ENCODE measurements at places on chromosomes 13 and 19.
A peak's percentile ranks its signal among the peaks of the same experiment; 100 is the strongest.

GRCh38 chr19:7986321-7987113 is 18.9 kb downstream of the ELAVL1 start:
- DNase-seq: no peak

- peak; percentile 87 for DNase-seq
Observed at GRCh38 chr19:19361075-19361594, 40.5 kb downstream of the MAU2 start.

DNA sequence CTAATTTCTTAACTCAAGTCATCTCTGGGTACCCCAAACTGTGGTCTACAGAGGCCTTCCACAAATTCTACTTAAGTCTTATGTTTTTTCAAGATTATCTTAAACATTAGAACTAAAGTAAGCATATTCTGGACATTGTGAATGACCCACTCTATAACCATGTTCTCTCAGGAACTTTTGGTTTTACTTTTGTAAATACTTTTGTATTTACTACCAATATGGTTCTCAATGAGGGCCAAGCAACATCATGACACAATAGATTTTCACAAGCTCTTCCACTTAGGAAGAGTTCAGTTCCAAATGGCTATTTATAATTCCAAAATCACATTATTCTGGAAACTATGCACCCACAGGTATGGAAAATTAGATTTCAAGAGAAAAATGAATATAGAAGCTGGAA is 10.8 kb downstream of the DIAPH3 start:
- no peak for DNase-seq

DNA sequence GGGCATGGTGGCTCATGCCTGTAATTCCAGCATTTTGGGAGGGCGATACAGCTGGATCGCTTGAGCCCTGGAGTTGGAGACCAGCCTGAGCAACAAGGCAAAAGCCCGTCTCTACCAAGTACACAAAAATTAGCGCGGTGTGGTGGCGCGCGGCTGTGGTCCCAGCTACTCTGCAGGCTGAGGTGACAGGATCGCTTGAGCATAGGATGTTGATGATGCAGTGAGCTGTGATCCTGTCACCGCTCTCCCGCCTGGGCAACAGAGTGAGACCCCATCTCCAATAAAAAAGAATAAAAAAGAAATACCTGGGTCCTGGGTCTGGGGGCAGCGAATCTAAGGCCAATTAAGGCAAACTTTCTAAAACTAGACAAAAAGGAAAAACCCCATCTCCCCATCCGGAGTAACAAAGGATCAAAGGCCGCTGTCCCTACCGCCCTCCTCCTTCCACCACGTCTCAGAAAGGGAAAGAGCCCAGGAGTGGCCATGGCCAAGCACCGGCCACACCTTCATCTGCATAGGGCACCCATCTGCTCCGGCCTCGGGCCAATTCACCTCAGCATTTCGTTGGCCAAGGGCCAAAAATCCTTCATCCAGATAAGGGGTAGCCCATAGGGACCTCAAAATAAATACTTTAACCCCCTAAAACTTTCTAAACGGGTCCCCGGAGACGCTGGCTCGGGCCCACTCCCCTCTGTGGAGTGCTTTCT is 851 bp downstream of the ZNF320 start:
- no peak for DNase-seq

DNA sequence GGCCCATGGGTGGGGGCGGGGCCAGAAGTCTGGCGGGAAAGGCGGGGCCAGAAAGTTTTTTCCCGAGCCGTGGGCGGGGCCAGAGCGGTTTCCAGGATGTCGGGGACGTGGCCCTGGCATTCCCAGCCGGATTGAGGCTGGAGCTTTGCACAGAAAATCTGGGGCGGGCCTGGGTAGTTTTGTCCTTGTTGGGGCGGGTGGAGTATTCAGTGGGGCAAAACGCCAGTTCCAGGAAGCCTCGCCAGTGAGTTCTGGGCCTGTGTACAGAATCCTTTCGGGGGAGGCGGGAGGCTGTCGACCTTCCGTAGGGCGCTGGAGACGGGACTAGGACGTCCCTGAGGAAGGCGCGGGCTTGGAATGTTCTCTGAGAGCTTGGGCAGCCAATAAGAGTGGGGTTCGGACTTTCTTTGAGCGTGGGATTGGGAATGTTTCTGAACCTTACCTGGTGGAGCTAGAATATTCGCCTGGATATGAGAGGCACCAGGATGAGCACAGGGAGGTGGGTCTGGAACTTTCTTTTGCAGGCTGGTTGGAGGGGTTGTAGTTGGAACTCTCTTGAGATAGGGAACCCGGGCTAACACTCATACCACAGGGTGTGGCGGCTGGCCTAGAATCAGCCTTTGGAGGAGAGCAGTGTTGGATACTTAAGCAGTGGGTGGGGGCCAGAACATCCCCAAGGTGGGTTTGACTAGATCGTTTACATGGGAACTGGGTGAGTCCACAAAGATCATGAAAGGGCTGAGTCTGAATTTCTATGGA is 1.3 kb downstream of the CCDC9 start:
- DNase-seq: no peak

DNA sequence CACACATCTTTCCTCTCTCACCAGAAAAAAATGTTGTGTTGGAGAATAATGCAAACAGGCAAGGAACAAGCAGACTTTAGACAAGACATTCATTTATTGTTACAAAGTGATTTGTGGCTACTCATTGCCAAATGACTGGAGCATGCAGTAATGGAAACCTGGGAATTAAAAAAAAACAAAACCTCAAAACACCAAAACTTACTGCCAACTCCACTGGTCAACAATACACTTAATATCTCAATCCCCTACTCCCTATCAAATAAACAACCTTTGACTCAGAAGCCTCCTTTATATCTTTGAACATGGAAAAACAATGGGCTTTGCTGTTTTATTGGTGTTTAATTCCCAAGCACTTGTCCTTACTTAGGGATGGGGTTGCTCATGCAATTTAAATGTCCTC is 112.8 kb downstream of the POSTN start:
- DNase-seq: no peak

- peak; percentile 25 for DNase-seq
Observed at GRCh38 chr13:74040200-74040599, 94.0 kb downstream of the KLF12 start.

GRCh38 chr19:8022275-8022674 is 16.8 kb upstream of the ELAVL1 start:
- DNase-seq: no peak

DNA sequence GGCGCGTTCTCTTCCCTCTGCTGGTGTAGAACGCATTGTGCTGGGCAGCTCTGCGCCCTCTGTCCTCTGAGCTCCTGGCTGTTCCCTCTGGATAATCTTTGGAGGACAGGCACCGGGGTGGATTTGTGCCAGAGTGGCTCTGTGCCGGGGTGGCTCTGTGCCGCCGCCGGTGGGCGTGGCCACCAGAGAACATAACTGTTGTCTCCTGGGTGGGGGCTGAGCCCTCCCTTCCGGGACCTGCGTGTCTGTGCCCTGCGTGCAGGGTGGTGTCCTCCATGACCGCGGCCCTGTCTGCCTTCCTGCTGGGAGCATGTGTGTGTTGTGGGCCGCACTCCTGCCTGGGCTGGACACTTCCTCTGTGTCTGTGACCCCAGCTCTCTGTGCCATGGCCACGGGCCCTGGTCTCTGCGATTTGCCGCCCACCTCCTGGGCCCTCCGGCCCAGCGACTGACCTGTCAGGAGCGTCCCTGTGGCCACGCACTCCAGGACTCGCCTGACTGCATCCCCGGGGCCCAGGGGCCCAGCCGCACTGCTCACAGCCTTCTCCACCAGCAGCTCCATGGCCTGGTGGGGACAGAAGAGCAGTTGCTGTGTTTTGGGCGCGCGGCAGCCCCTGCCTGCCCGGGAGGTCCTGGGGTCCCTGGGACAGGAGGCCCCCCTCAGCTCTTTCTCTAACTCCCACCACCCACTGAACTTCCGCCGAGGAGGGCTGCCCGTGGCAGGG is 22.4 kb upstream of the MATK start:
- DNase-seq: no peak

DNA sequence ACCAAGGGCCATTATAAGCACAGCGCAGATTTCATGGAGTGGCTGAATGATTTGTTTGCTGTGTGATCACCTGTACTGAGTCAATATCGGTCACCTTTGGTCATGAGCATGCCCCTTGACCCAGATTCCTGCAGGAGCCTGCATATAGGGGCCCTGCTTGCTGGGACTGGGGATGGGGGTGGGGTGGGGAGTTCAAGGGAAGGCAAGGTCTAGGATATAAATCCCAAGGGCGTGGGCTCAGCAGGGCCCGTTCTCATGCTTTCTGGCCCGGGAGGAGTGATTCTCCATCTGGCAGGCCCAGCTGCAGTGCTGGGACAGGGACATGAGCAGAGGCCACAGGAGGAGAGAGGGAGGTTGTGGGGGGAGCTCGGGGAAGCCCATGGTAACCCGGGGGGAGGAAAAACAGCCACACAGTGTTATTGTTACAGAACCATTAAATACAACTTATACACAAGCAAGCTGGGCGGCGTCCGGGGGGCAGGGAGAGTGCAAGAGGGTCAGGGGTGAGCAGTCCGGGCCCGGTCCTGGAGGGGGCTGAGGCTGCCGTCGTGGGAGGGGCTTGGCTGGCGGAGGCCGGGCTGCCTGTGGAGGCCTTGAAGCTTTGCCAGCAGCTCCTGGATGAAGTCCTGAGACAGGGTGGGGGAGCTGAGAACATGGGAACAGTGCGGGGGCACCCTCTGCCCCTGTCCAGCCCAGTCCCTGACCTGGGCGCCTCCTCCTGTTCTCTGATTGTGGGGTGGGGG is 5.2 kb downstream of the PPP1R14A start:
- no peak for DNase-seq

DNA sequence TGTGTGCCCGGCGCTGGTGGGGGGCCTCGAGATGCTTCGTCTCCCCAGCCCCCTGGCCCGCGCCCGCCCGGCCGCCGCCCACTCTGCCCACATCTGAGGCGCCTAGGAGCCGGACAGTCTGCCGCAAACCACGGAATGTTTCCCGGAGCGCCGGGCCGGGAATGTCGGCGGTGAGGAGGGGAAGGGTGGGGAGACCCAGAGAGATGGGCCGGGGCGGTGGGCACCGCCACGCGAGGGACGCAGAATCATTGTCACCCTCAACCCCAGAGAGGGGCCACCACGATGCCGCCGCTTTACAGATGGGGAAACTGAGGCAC is 46.1 kb upstream of the NFIC start:
- DNase-seq: no peak

DNA sequence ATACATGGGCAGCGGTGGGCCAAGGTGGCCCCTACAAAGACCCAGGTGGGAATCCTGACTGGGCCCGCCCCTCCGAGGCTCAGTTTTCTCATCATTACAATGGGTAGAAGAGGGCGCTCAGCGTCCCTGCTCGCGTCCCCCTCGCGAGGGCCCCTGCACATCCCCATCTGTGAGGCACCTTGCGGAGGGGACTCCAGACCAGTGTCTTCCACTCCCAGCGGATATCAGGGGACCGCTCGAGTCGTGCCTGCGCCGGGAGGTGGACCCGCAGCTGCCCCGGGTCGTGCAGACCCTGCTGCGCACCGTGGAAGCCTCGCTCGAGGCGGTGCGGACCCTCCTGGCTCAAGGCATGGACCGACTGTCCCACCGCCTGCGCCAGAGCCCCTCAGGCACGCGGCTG is 15.3 kb upstream of the COLGALT1 start:
- no peak for DNase-seq

- DNase-seq: no peak
Observed at GRCh38 chr13:92346046-92346445, 880.6 kb upstream of the GPC6 start.

- no peak for DNase-seq
Observed at GRCh38 chr19:39737351-39737750, 478 bp downstream of the CLC start.

DNA sequence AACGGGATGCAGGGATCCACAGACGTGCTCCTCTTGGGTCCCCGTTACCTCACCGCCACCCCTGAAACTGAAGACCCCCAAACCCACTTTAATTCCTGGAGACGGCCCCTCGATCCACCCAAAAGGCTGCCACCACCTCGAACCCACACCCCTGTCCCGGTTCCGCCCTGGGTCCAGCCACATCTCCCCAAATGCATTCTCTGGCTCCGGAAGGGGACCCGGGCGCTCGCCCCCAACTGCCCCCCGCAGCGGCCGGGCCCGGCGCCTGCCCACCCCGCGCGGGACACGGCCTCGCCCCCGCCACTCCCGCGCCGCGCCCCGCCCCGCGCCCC is 219 bp upstream of the FSTL3 start:
- DNase-seq: no peak

DNA sequence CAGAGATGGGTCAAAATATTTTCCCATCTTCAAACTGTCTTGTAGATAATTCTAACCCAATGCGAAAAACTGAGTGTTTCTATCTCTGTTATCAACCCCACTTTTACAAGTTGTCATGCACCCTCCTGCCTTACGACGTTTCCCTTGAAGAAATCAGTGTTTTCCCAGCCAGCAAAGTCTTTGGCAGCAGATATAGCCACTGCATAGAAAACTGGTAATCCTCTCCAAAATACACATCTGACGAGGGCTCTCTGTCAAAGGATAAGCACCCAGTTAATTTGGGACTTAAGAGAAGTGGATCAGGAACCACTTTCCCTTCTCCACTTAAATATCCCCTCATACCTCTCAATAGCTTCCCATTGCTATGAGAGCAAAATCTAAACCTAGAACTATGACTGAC is 351.9 kb upstream of the MIR17HG start:
- DNase-seq: no peak

- no peak for DNase-seq
Observed at GRCh38 chr19:20912973-20913372, 10.1 kb upstream of the ZNF85 start.
